Mucosa of gallbladder (tissue), 1 donor: ENCODE measurements at places on chromosomes 12 and 14. TPM values are rescaled to one million over a fixed set of nuclear protein-coding genes. Genes with fewer than 3 reads are reported as not detected.

GRCh38 chr12:104493496-104493895 lies 36.7 kb downstream of the CHST11 start:
- no peak for DNase-seq

GRCh38 chr12:23707270-23707669 lies 242.2 kb downstream of the SOX5 start:
- no peak for DNase-seq

DNA sequence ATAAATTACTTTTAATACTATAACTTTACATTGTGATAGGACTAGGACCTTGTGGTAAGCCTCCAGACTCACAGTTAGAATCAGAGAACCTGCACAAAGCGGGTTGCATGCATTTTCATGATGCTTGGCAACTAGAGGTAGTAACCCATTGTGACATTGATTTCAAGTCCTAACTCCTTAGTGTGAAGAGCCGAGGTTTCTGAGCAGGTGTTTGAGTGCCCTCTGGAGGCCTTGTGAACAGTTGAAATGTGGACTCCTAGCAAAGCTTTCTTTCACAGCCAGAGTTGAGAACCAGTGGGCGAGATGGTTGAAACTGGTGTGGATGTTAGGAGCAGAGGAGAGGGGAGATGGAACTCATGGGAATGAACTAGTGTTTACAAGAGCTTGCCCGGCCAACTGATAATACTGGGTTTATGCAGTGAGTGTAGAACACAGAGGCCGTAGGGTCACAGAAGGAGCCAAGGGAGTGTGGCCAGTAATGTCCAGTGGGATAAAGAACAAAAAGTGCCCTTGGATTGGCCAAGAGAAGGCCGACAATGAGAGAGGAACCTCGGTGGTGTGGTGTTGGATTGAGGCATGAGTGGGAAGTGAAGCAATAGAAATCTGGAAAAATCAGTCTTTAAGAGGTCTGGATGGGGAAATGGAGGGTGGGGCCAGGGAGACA lies 10.9 kb downstream of the ZNF664 start:
- DNase-seq: peak; percentile 51

DNA sequence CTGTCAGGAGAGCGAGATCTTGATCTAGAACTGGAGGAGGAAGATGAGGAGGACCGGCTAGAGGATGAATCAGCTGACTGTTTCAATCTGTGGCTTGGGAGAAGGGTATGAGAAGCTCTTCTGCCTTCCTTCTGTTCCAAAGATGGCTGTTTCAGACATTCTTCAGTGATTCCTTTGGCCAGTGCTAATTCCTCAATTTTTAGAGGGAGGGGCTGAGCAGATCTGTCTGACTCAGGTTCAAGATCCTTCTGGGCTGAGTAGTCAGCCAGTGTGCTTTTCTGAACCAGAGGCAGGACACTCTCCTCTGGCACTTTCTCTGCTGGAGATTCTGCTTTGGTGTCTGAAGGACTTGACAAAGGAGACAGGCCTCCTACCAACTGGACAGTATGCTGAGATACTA lies 15.2 kb downstream of the ACIN1 start:
- no peak for DNase-seq

DNA sequence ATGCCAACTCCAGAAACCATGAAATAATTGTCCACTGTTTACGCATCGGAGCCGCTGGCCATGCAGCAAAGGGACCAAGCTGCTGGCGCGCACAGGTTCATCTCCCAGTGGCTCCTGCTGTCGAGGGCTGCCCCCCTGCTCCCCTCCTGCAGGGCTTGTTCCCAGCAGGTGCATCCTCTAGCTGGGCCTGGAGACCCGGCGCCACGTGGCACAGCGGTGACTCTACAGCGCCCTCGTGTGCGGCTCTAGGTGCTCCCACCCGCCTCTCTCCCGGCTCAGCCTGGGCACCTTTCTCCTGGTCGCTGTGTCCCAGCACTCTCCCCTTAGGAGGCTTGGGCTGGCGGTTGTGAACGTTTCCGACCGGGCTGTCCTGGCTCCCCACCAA lies 37.5 kb upstream of the INF2 start:
- DNase-seq: no peak

DNA sequence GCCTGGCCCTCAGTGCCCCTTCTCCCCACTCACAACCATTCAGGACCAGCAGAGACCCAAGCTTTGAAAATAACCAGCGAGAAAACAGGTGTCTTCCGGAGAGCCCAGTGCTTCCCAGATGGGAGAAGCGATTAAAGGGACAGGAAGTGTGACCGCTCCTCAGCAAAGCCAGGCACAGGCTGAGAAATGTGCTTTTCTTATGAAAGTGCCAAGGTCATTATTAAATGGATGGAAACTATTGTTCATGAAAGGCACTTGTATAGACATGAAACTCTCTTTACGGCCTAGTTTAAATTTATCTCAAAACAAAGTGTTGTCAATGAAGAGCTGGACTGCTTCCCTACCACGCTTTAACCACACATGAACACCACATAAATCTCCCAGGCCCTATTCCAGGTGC lies 210.4 kb downstream of the SPTSSA start:
- DNase-seq: no peak

TSPAN8 gene
- 345 TPM for total RNA-seq

DNA sequence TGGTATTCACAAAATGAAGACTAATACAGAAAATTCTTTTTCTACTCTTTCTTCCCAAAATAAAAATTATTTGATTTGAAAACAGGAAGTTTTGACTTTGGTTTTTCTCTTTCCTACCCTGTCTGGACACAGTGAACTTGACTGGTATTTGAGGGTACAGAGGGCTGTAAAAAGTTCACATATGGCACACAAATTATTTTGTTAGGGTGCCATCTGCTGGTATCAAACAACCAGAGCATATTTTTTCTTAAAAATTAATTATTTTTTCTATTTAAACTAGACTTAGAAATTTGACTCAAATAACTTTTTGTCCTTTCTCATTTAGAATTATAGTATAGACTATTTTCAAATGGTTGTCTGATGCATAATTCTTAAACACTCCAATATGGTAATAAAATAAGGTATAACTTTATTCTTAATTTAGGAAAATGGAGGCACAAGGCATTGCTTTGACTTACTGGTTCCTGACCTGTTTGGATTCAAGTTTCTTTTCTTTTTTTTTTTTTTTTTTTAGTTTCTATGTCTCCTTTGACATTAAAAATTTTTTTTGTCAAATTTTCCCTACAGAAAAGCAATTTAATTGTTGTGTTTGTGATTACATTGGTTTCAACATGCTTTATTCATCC lies 390.6 kb downstream of the PRKD1 start:
- DNase-seq: no peak

AKAP5 gene
- total RNA-seq: 1.5 TPM

ST8SIA1 gene
- total RNA-seq: 2.4 TPM

DNA sequence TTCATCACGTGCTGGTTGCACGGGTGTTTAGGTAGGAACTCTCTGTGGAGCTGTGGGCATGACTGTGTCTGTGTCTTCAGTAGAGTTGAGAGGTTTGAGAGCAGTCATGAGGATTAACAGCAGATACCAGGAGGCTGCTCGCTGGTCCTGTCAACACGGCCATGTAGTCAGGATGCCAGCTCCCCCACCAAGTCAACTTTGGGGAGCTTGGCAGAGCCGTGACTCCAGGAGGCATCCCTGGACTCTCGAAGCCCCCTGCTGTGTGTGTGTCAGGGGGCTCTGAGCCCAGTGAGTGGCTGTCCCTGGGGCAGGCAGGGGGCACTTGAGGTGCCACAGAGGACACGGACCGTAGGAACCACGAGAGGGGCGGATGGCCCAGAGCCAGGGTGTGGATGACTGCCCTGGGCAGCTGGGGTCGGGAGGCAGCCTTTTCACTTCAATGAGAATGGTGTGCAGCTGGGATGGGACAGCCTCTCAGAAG lies 7.2 kb upstream of the GPR132 start:
- DNase-seq: no peak
